Endodermal cell (in vitro differentiated cells): ENCODE measurements at places on chromosomes 1 and 21.

DNA sequence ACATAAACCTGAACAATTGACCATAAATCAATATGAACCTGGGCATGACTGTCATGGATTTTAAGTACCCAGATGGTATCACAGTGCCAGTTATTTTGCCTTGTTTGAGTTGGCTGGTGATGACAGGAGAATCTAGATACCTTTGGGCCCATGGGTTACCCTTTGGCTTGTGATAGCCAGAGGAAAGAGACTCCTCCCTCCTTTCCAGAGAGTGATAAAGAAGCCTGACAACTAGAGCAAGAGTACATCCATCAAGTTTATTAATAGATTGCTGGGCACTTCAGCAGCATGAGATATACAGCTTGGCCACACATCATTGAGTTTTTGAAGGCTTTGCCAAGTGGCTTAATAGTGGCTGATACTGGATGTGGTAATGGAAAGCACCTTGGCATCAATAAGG is 6.6 kb upstream of the FMO3 start:
- H3K27ac ChIP-seq, result no peak overlapping the region
- DNase-seq, result no peak
- H3K27me3 ChIP-seq, result no peaks in the 10 kb centered on the region
- no peaks in the 10 kb centered on the region for H3K36me3 ChIP-seq
- no peaks in the 10 kb centered on the region for H3K4me1 ChIP-seq
- no peak overlapping the region for H3K4me3 ChIP-seq

DNA sequence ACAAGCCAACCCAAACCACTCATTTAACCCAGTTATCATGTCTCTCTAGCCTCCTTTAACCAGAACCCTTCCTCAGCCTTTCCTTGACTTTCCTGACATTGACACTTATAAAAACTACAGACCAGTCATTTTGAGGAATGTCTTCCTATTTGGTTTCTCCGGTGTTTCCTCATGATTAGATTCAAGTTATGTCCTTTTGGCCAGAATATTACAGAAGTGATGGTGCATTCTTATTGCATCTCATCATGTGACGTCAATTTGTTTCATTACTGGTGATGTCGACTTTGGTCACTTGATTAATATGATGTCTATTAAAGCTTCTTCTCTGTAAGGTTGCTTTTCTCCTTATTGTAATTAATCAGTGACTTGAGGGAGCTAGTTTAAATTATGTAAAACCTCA is 6.1 kb upstream of the RCSD1 start:
- H3K27ac ChIP-seq, result no peak overlapping the region
- H3K4me3 ChIP-seq, result no peak overlapping the region
- H3K27me3 ChIP-seq, result peaks cover 7% of the 10 kb centered on the region
- no peaks in the 10 kb centered on the region for H3K4me1 ChIP-seq

DNA sequence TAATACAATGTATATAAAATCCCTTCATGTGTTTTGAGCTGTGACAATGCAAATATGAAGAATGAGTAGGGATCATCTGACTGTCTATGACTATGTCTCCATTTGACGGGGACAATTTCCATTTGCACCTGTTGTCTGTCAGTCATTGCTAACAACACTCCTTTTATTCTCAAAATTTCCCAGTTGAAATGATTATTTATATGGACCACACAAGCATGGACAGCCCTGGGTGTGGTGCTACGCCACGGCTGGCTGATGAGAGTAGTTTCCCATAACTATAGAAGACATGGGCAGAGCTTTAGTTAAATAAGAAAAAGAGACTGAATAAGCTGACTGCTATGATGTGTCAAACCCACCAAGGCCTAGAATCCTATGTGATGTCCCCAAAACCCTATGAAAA is 135.8 kb downstream of the MAP3K21 start:
- no peaks in the 10 kb centered on the region for H3K27me3 ChIP-seq
- no peak overlapping the region for H3K27ac ChIP-seq
- H3K4me3 ChIP-seq, result no peak overlapping the region
- no peak for DNase-seq
- H3K4me1 ChIP-seq, result no peaks in the 10 kb centered on the region
- H3K36me3 ChIP-seq, result no peaks in the 10 kb centered on the region

- no peak for DNase-seq
- no peaks in the 10 kb centered on the region for H3K36me3 ChIP-seq
- no peak overlapping the region for H3K27ac ChIP-seq
- no peaks in the 10 kb centered on the region for H3K4me1 ChIP-seq
- no peak overlapping the region for H3K4me3 ChIP-seq
Observed at GRCh38 chr1:66623812-66624211, 89.9 kb downstream of the SGIP1 start.

- no peak overlapping the region for H3K4me3 ChIP-seq
- H3K36me3 ChIP-seq, result no peaks in the 10 kb centered on the region
- H3K27ac ChIP-seq, result no peak overlapping the region
- H3K4me1 ChIP-seq, result no peaks in the 10 kb centered on the region
Observed at GRCh38 chr1:100750005-100750885, 30.7 kb downstream of the VCAM1 start.

- H3K27me3 ChIP-seq, result no peaks in the 10 kb centered on the region
- no peak overlapping the region for H3K4me3 ChIP-seq
- DNase-seq, result no peak
- H3K27ac ChIP-seq, result no peak overlapping the region
- H3K4me1 ChIP-seq, result no peaks in the 10 kb centered on the region
Observed at GRCh38 chr1:114318961-114319360, 165.3 kb upstream of the SYT6 start.

DNA sequence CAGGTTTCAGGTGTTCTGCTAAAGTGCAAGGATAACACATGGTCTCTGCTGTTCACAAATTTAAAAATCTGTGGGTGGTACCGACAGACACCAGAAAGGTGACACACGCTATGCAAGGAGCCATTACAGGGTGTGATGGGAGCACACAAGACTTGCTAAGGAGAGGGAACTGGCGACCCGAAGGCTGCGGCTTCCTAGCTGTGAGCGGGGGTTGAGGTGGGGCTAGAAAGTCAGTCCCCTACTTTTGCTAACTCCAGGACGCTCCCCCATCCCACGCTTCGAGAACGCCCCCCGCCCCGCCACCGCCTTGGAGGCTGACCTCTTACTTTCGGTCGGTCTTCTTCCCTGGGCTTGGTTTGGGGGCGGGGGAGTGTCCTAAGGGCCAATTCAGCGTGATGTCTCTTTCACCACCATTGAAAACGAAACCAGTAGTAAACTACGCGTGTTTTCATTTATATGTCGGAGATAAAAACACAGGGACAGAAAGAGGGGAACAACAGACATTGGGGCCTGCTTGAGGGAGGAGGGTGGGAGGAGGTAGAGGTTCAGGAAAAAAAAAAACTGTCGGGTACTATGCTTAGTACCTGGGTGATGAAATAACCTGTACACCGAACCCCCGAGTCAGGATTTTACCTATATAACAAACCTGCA is 1.1 kb downstream of the CKS1B start:
- H3K4me1 ChIP-seq, result peaks cover 6% of the 10 kb centered on the region
- peak overlapping the region; percentile 99 for H3K4me3 ChIP-seq
- H3K27me3 ChIP-seq, result no peaks in the 10 kb centered on the region
- H3K27ac ChIP-seq, result peak overlapping the region; percentile 96

- H3K4me1 ChIP-seq, result peaks cover 5% of the 10 kb centered on the region
- H3K4me3 ChIP-seq, result no peak overlapping the region
- H3K36me3 ChIP-seq, result peaks cover 7% of the 10 kb centered on the region
- no peak for DNase-seq
- H3K27me3 ChIP-seq, result no peaks in the 10 kb centered on the region
Observed at GRCh38 chr1:32953495-32953894, 11.1 kb downstream of the RNF19B start.

DNA sequence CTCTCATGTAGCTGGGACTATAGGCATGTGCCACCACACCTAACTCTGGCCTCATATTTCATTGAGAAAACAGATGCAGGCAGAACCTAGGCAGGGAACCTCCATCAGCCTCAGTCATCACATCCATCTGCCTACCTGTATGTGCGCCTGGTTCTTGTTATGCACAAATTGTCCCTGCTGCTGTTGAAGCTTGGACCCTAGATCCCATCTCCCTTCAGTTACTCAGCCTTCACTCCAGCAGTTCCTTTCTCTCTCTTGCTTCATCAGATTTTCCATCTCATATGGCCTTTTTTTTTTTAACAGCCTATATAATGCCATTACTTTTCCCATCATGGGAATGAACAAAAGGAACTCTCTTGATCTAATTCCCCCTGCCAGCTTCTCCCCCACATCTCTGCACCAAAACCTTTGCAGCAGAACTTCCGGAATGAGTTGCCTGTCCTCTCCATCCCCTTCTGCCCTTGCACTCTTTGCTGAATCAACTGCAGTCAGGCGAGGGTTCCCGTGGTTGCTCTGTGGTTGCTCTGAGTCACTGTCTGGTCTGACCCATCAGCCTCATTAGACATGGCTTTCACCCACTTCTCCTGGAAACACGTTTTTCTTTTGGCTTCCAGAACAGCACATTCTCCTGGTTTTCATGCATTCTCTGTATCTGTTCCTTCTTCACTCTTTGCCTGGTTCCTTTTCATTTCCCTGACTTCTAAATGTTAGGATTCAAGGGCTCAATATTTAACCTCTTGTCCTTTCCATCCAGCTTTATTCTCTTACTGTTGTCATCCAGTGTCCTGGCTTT is 41.5 kb downstream of the UBE4B start:
- H3K36me3 ChIP-seq, result peaks cover 8% of the 10 kb centered on the region
- H3K27ac ChIP-seq, result peak overlapping the region; percentile 8
- H3K4me3 ChIP-seq, result no peak overlapping the region
- no peaks in the 10 kb centered on the region for H3K27me3 ChIP-seq
- no peaks in the 10 kb centered on the region for H3K4me1 ChIP-seq

DNA sequence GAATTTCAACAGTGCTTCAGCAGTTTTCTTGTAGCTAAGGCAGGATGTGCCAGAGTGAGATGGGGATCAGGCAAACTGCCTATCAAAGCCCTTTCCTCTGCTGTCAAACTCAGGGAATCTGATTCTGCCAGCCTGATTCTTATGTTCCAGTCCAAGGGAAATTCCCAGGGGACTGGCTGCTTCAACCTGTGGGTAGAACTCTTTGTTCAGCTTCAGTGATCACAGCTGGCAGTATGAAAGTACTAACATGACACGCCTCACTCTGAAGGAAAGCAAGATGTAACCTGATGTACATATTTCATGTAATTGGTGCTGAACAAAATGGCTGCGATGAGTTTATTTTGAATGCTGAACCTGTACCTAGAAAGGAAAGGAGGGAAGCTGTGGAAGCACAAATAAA is 40.1 kb upstream of the SLC5A9 start:
- H3K4me3 ChIP-seq, result no peak overlapping the region
- H3K36me3 ChIP-seq, result peaks cover 36% of the 10 kb centered on the region
- H3K27ac ChIP-seq, result no peak overlapping the region

- no peak overlapping the region for H3K27ac ChIP-seq
- H3K4me1 ChIP-seq, result no peaks in the 10 kb centered on the region
Observed at GRCh38 chr1:183244466-183244865, 58.4 kb downstream of the LAMC2 start.

DNA sequence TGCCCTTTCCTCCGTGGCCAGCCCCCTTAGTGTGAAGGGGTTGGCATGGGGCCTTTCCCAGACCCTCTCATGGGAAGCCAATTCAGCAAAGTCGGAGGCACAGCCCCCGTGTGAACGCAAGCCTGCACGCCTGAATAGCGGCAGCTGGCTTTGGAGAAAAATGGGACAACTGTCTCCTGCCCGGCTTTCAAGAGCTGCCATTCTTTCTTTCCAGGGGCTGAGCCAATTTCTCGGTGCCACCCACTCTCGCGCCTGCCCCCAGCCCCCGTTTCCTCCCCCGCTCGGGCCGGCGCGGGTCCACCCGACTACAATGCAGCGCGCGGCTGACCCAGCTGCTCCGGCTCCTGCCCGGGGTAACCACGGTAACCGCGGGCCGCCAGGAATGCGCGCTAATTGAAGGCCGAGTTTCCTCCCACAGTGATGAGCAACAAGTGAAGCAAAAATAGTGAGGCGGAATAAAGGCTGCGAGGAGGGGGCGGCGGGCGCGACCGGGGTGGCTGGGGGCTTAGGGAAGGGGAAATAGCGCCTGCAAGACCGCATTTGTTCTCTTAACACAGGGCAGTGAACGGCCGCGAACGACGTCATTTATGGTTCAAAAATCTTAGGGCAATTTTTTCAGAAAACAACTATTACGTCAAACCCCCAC is 27.8 kb downstream of the ILDR2 start:
- peak; percentile 78 for DNase-seq
- H3K27me3 ChIP-seq, result peaks cover 39% of the 10 kb centered on the region

- H3K36me3 ChIP-seq, result no peaks in the 10 kb centered on the region
- H3K27ac ChIP-seq, result no peak overlapping the region
- DNase-seq, result peak; percentile 46
- peaks cover 39% of the 10 kb centered on the region for H3K4me1 ChIP-seq
- H3K27me3 ChIP-seq, result no peaks in the 10 kb centered on the region
Observed at GRCh38 chr21:45352621-45353139, 52.3 kb upstream of the COL18A1 start.

DNA sequence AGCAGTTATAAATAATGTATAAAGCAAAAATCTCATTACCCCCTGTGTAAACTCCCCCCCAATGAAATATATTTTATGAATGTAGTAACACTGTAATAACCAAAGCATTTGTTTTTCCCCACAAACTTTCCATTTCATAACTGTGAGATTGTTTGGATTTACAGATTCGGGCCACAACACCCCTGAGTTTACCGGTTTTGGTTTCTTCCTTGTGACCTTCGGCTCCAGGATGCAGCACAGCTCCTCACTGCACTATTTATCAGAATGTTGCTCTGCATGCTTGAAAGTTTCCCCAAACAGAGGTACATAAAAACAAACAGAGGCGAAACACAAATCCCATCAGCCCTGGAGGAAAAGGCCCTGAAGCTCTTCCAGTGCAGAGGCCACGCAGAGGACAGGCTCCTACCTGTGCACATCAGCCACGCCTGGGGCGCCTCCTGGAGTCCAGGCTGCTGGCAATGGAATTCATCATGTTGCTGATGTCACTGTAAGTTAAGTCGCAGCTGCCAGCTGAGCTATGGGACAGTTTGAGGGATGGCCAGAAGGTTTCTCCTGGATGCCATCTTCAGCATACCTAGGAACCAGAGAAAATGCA is 122.0 kb downstream of the LMO4 start:
- no peak overlapping the region for H3K27ac ChIP-seq
- DNase-seq, result peak; percentile 61
- no peaks in the 10 kb centered on the region for H3K4me1 ChIP-seq
